ENCODE measurements at places on chromosomes 13 and 19.

DNA sequence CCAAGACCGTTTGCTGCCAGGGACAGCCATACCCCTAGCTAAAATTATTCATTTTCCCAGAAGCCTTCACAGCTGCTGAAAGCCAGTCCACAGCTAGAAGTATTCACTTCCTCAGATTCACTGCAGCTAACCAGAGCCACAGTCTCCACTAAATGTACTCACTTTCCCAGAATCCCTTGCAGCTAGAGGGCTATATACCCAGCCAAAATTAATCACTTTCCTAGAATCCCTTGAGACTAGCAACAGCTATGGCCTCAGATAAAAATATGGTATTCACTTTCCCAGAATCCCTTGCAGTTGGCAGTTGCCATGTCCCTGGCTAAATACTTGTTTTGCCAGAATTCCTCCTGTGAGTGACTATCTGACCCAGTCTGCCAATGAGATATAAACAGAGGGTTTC is 13.8 kb upstream of the MEIS3 start:
- ATAC-seq: no peak

DNA sequence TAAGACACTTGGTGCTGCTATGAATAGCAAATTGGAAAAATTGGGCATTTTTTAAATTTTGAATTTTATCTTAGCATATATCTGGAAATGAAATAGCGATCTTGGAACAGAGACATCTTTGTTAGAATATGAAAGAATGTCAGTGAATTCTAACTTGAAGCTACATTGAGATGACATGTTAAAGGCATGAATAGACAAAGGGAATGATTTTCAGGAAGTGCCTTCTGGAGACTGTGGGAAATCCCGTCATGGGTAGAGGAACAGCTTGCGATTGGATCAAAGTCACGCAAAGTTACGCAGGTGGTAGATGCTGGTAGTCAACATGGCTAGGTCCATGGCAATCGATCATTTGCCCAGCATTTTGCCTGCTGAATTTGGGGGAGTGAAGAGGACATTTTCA is 43.5 kb downstream of the LRCH1 start:
- no peak for ATAC-seq

- ATAC-seq: no peak
These were observed 99.8 kb downstream of the WDFY2 start for GRCh38 chr13:51684076-51684475.

DNA sequence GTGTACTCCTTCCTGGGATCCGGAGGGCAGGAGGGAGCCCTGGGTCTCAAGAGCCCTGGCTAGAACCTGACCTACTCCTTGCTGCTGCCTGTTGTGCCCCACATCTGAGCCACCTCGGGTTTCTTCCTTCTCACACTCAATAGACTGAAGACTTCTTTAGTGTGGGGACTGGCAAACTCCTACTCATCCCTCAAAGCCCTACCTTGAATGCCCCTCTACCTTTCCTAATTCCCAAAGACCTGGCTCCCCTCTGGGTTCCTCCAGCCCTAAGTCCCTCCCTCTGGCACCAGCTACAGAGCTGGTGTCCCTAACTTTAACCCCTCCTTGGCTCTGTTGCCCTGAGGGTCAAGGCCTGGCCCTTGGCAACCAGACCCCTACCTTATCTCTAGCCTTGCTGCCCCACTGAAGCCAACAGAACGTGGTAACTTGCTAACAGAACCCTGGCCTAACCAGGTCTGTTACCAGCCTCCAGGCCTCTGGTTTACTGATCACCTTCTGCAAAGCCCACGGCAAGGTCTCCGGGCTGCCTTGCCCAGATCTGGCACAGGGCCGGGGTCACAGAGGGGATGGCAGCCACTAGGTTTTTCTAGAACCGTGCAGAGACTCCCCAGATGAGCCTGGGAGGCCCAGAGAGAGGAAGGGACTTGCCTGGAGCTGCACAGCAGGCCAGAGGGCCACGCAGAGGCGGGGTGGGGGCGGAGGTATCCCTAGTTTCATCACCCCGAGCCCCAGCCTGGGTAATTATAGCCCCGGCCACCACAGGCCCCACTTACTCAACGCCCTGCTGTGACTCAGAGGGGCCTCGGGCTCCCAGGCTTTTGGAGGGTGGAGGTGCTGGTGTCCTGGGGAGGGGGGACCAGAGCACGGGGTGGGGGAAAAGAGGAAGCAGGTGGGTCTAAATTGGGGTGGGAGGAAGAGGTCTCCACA is 15.3 kb downstream of the ZBTB7A start:
- ATAC-seq: no peak

DNA sequence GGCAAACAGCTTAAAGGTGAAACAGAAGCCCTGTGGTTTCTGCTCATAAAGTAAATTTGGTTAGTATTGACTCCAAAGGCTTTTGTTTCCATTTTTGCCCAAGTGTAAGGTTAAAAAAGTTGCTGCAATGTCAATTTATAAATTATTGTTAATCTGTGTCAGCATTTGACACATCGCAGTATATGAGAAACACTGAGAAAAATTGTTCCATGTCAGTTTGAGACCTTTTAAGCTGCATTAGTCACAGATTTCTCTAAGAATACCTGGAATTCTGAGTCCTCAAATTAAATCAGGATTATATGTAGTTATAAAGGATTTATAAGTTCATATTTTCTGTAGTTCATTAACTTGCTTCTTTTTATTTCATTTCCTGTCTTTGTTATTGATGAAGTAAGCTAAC is 78.8 kb downstream of the FGF14 start:
- ATAC-seq: no peak

- no peak for ATAC-seq
These were observed 8.8 kb upstream of the KPTN start for GRCh38 chr19:47492571-47493377.

DNA sequence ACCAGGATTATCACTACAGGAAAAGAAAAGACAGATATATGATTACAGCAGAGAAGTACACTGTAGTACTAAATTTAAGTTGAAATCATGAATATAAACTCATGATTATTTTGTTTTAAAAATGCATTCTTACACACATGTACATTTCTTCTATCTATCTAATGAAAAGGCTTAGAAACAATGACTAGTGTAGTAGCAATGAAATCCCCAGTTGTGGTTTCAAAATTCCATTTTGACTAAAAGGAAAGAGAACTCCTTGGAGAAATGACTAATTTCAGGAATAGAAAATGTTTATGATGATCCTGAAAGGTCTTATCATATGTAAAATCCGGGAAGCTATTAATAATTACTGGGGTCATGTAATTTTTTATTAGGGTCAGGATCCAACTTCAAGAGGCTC is 195.0 kb upstream of the STARD13 start:
- ATAC-seq: no peak

- ATAC-seq: no peak
These were observed 58.8 kb upstream of the UBL3 start for GRCh38 chr13:29909081-29909730.

DNA sequence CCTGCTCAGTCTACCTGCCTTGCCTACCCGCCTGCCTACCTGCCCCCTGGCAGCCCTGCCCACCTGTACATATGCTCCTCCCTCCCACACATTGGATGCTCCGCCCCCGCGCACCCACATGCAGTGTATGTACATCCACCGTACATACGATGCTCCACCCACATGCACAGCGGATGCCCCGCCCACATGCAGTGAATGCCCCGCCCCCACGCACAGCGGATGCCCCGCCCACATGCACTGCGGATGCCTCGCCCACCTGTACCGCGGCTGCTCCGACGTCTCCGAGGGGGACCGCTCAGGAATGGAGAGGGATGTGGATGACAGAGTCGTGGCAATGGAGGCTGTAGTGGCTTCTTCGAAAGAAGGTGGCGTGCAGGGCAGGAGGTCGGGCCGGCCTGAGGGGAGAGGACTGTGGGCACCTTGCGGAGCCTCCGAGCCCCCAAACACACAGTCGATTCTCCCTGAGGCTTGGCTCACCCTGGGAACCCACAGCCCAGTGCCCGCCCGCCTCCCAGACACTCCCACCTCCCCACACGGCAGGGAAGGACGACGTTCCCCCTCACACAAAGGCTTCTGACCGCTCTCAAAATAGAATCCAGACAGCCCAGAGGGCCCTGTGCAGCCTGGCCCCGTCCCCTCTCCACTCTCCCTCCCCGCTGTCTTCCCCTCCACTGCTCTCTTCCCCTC is 16.5 kb upstream of the CACTIN start:
- no peak for ATAC-seq

DNA sequence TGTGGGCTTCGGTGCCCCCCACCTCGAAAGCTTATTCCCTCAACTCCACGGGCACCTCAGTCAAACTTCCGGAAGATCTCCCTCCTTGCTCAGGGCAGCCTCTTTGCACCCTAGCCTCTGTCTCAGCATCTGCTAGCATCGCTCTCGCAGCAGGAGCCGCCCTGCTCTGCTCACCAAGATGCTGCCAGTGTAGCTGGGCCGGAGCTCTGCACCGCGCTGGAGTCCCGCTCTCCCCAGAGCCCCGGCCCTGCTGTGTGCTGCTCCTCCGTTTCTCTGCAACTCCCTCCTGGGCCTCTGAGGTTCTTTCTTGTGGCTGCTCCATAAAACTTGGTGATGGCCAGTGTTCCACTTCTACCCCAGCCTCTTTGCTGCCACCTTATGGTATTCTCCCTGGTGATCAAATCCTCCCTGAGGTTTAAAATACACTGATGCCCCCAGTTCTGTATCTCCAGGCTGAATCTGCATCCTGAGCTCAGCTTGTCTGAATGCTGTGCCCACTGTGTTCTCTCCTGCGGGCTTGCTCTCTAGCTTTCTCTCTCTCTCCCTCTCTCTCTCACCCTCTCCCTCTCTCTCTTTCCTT is 198.0 kb downstream of the UQCRFS1 start:
- ATAC-seq: no peak
